ENCODE measurements at places on chromosomes 12 and 14. TPM values are rescaled to one million over a fixed set of nuclear protein-coding genes. Genes with fewer than 3 reads are reported as not detected.
A peak's percentile ranks its signal among the peaks of the same experiment; 100 is the strongest.

THTPA gene
- total RNA-seq = 30.9 TPM

TAS2R42 gene
- total RNA-seq = not detected

MYF5 gene
- total RNA-seq = not detected

GRCh38 chr14:106578481-106578880 lies 1052.1 kb downstream of the TMEM121 start:
- no peaks in the 10 kb centered on the region for H3K36me3 ChIP-seq
- no peaks in the 10 kb centered on the region for H3K27me3 ChIP-seq
- H3K27ac ChIP-seq = no peak overlapping the region
- no peak overlapping the region for H3K4me3 ChIP-seq

- no peaks in the 10 kb centered on the region for H3K4me1 ChIP-seq
- no peak overlapping the region for H3K27ac ChIP-seq
- no peak overlapping the region for H3K4me3 ChIP-seq
Observed at GRCh38 chr12:40502322-40502721, 189.9 kb upstream of the CNTN1 start.

GRCh38 chr12:93889516-93890212 lies 212.5 kb downstream of the CRADD start:
- H3K36me3 ChIP-seq = no peaks in the 10 kb centered on the region
- H3K27ac ChIP-seq = no peak overlapping the region
- no peak overlapping the region for H3K4me3 ChIP-seq
- H3K27me3 ChIP-seq = no peaks in the 10 kb centered on the region
- H3K4me1 ChIP-seq = peaks cover 20% of the 10 kb centered on the region
- no peak for DNase-seq

GRCh38 chr12:52050758-52051541 lies at the start of gene NR4A1:
NR4A1 (plus strand) TSS chr12:52051442; CDS start chr12:52054329, 2,887 bp downstream.
- peaks cover 5% of the 10 kb centered on the region for H3K36me3 ChIP-seq
- H3K4me3 ChIP-seq = peak within 1 kb of the TSS; percentile 90
- peaks cover 10% of the 10 kb centered on the region for H3K4me1 ChIP-seq
- peak; percentile 98 for DNase-seq

DNA sequence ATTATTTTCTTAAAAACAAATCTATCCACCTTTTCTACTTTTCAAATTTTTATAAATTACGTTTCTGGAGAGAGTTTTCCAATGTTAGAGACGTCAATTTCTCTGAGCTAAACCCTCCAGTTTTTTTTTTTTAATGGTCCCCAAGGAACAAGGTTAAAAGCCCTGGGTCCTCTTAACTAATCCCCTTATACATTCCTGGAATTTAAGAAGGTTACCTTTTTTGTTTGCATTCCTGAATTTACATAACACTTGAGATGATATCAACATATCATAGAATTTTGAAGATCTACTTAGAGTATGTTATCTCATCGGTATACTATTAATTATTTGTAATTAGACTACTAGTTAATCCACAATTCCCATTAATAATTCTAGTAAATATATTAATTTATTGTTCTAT lies 662.2 kb upstream of the LRFN5 start:
- no peak overlapping the region for H3K27ac ChIP-seq
- H3K36me3 ChIP-seq = no peaks in the 10 kb centered on the region
- no peaks in the 10 kb centered on the region for H3K27me3 ChIP-seq
- H3K4me3 ChIP-seq = no peak overlapping the region
- no peak for DNase-seq

Measured in thoracic aorta (tissue), 2 donors.